Activated CD4-positive, alpha-beta T cell treated with anti-CD3 and anti-CD28 coated beads, Interleukin-2, amount 10 ng/mL, durations not matched to agents 7 days and 5 days (primary cell): ENCODE measurements at places on chromosomes 3 and 15. TPM values are rescaled to one million over a fixed set of nuclear protein-coding genes. Genes with fewer than 3 reads are reported as not detected.

The IQCF5 gene
- total RNA-seq, result not detected

DNA sequence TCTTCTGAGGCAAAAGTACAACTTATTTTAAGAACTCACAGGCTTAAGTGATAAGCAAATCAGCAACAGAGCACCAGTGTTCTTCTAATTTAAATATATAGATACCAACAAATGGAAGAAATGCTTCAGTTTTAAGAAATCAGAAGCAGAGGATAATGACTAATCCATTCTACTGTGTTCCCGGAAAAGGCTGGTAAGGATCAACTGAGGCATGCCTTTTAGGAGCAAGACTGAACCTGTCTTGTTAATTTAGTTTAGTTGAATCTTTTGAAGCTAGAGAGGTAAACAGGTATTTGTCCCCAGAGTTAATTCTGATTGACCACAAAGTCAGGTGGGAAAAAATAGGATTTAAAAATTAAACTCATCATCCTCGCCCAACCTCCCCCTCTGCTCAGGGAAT, 51.8 kb downstream of the TAMM41 start:
- no peak for DNase-seq

The OR5K2 gene
- not detected for total RNA-seq

GRCh38 chr3:158563076-158563475, 7.9 kb upstream of the MLF1 start:
- no peak for DNase-seq

GRCh38 chr15:35061825-35062737, 23.0 kb downstream of the NANOGP8 start:
- DNase-seq, result no peak

The EPB42 gene
- not detected for total RNA-seq

The AADAC gene
- total RNA-seq, result not detected

DNA sequence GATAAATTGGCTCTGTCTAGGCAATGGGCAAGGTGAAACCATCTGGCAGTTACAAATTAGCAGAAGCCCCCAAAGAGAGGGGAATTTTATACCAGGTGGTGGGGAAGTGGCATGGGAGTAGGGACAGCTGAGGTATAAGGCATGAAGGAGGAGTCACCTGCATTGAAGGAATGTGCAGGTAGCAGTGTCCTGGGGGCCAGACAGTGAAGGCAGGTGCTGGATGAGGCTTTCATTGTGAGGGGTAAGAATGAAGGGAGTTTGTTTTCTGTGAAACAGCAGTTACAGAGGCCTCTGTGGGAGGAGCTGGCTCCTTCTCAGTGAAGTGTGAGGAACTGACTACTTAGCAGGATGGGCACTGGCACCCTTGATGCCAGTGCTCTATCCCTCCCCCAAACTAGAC, 19.1 kb upstream of the PXYLP1 start:
- no peak for DNase-seq

The NR2E3 gene
- total RNA-seq, result not detected

- DNase-seq, result no peak
Observed at GRCh38 chr3:51828297-51828696, 33.1 kb upstream of the IQCF2 start.

The PRR20G gene
- total RNA-seq, result not detected

DNA sequence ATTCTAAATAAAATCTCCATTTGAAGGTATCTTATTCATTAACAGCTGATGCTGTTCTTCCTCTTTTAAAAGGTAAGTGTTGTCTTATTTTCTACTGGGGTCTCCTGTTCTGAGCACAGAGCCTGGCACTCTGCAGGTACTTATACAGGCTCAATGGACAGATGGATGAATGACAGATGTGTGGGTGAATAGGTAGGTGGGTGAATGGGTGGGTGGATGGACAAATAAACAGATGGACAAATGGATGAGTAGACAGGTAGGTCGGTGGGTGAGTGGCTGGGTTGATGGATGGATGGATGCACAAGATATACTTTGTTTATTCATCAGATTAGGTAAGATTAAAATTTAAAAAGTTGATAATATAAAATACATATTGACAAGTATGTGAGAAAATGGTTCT, 53.5 kb downstream of the SLC41A3 start:
- no peak for DNase-seq

DNA sequence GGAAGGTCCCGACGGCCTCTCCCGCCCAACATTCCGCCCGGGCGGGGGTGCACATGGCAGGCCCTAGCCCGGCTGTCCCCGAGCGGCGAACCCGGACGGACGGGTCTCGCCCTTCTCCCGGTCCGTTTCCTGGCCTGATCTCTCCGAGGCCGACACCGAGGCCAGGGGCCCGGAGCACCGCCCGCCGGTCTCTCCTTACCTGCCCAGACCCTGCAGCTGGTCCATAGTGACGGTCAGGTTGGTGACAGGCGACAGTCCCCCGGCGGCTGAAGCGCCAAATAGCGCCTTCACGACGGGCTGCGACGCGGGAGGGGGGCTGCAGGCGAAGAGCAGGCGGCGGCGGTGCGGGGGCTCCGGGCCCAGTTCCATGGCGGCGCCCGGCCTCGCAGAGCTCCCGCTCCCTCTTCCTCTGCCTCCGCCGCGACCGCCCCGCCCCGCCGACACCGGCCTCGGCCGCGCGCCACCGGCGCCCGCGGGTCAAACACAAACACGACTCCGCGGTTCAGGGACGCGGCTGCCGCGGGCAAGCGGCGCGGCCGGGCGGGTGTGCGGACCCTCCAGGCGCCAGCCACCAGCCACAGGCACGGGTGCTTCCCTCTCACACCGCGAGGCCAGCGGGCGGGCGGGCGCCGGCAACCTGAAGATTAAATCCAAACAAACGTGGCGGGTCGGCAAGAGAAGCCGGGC, 495 bp downstream of the CDC25A start:
- no peak for DNase-seq

The COMMD4 gene
- 97.4 TPM for total RNA-seq

The SERINC4 gene
- 0.50 TPM for total RNA-seq

- DNase-seq, result no peak
Observed at GRCh38 chr15:97072545-97072944, 742.0 kb downstream of the NR2F2 start.

GRCh38 chr3:197339841-197340520, 41.6 kb upstream of the DLG1 start:
- no peak for DNase-seq

The CAMP gene
- not detected for total RNA-seq

DNA sequence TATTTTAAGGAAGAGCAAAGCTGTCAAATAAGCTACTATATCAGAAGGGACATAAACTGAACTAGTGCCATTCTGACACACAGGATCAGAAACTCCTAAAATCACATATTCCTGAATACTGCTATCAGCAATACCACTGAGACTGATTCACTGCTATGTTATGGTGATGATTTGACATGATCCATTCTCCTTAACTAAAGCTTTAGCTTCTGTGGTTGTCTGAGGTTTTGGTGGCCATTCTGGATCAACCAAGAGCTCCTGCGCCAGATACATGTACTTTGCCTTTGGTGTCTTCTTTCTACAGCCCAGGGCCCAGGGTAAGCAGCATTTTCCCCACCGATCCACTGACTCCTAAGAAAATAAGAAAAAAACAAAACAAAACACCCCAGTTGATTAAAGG, 6.7 kb upstream of the GP5 start:
- DNase-seq, result no peak

DNA sequence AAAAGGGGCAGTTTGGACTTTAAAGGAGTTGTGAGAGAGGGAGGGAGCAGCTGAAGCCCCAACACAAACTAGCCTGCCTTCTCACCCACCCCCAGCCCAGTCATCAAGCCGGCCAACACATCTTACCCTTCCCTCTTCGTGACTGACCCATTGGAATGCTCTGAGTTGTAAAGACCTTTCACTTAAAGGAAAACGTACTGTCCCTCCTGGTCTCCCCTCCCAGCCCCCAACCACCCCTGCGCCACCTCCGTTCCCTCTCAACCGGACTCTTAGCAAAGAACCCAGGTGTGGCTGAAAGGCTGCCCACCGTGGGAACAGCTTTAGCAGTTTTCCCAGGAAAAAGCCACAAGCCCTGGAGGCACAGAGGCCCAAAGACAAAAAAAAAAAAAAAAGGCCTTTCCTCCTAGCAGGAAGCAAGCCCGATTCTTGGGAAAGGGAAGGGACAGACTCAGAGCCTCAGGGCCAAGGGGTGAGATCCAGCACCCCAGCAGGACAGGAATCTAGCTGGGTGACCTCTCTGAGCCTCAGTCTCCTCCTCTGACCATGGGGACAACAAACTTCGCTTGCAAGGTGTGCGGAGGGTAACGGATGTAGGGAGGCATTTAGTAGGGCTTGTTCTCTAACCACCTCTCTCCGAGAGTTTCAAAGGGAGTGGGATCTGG, 2.4 kb downstream of the CYP11A1 start:
- no peak for DNase-seq

- no peak for DNase-seq
Observed at GRCh38 chr3:188434594-188434993, 280.6 kb downstream of the LPP start.

The GOLGA6A gene
- not detected for total RNA-seq

The HTR3E gene
- not detected for total RNA-seq

- DNase-seq, result no peak
Observed at GRCh38 chr3:194166682-194167479, 30.9 kb downstream of the HES1 start.

The NUP210 gene
- 204 TPM for total RNA-seq

DNA sequence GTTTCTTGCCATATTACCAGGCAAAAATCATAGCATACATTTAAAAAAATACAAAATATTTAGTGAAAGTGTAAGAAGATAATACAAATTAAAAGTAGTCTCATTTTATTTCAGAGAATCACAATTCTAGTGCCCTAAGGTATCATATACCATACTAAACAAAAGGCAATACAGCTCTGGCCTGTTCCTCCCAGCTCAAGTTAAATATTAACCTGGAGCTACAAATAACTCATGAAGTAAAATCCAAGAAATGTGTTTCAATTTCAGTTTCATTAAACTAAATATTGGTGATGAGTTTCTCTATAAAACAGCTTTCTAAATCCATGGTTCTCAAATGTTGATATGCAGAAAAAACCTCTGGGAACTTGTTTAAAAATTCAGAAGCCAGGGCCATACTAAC, 67.7 kb downstream of the INO80 start:
- no peak for DNase-seq

The ROBO2 gene
- total RNA-seq, result not detected

The PLA1A gene
- total RNA-seq, result not detected
